Stimulated activated CD4-positive, alpha-beta T cell treated with anti-CD3 and anti-CD28 coated beads, Interleukin-15, amount 100 ng/mL, for 24 hours (primary cell): ENCODE measurements at places on chromosomes 7 and 10.
A peak's percentile ranks its signal among the peaks of the same experiment; 100 is the strongest.

DNA sequence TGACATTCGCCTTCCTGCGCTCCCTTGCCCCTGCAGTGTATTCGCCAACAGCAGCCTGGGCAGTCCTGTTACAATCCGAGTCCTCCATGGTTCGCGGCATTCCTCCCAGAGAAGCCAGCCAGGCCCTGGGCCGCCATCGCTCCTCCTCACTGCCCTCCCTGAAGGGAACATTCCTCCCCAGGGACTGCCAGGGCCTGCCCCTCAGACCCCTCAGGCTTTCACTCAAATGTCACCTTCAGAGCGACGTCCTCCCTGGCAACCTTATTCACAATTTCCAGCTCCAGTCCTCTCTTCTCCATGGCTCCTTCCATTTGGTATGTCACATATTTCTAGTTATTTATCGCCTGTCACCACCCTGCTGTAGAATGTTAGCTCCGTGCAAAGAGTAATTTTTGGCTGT lies 17.4 kb downstream of the ADAMTS14 start:
- DNase-seq = no peak

GRCh38 chr7:137862964-137863363 lies 16.2 kb upstream of the DGKI start:
- DNase-seq = no peak

GRCh38 chr7:30655096-30655970 lies 26.9 kb downstream of the CRHR2 start:
- no peak for DNase-seq

- no peak for DNase-seq
Measured at GRCh38 chr10:72932259-72933015, 22.2 kb downstream of the PLA2G12B start.

GRCh38 chr7:32036557-32036956 lies 33.6 kb downstream of the PDE1C start:
- no peak for DNase-seq

- no peak for DNase-seq
Measured at GRCh38 chr7:131365838-131366237, 38.2 kb downstream of the MKLN1 start.

DNA sequence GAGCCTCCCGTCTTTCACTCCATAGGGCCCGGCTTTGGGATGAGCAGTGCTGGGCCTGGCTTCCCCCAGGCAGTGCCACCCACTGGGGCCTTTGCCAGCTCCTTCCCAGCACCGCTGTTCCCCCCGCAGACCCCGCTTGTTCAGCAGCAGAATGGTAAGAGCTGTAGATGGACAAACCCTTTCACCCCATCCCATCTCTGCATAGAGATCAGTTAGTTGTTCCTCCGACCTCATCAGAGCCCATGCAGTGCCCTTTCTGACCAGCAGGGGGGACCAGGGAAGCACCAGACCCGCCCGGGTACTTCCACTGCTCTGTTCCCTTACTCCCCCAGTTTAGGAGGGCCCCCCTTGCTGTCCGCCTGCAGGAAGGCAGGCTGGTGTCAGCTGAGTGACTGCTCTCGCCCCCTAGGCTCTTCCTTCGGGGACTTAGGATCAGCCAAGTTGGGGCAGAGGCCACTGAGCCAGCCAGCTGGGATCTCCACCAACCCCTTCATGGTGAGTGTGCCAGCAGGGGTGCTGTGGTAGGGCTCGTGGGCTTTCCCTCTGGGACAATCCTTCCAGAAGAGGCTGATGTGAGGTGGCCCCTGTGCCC lies 9.8 kb downstream of the SAP25 start:
- peak; percentile 88 for DNase-seq

GRCh38 chr10:98644466-98644865 lies 197.7 kb upstream of the HPS1 start:
- no peak for DNase-seq

GRCh38 chr10:43667761-43668386 lies 19.2 kb upstream of the ZNF32 start:
- no peak for DNase-seq

DNA sequence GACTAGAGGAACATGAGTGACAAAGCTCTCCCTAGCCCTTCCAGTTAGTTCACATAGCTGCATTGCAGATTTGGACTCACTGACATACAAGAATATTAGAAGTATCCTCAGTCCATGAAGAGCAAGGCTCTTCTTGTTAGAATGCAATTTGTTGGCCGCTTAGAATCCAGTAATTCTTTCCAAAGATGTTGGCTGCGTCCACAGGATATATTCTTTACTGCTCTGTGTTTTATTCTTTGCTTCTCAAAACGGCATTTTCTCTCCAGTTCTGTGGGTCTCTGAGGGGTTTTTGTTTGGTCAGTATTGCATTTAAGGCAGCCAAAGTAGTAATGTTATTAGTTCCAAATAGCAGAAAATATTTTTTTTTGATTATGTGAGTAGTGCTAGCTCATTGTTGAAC lies 588.6 kb downstream of the DNAJB9 start:
- no peak for DNase-seq

- DNase-seq = no peak
Measured at GRCh38 chr7:83643739-83644138, 5.2 kb downstream of the SEMA3E start.

- DNase-seq = no peak
Measured at GRCh38 chr7:95974108-95974507, 201.8 kb downstream of the DYNC1I1 start.

DNA sequence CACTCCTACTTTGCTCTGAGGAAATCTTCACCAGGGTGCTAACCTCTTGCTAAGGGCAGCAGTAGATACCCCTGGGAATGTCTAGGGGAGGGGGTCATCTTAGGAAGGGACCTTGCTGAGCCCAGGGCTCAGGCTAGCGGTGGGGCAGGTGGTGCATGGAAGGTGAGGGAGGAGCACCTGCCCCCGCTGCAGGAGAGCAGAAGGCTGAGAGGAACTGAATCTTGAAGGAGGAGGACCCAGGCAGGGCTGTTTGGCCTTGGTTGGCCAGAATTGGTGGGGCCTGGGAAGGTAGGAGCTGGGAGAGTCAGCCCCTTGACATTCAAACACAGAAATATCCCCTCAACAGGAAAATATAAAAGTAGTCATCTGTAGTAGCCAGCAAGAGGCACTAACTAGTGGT lies 7.0 kb downstream of the CALHM3 start:
- DNase-seq = no peak

DNA sequence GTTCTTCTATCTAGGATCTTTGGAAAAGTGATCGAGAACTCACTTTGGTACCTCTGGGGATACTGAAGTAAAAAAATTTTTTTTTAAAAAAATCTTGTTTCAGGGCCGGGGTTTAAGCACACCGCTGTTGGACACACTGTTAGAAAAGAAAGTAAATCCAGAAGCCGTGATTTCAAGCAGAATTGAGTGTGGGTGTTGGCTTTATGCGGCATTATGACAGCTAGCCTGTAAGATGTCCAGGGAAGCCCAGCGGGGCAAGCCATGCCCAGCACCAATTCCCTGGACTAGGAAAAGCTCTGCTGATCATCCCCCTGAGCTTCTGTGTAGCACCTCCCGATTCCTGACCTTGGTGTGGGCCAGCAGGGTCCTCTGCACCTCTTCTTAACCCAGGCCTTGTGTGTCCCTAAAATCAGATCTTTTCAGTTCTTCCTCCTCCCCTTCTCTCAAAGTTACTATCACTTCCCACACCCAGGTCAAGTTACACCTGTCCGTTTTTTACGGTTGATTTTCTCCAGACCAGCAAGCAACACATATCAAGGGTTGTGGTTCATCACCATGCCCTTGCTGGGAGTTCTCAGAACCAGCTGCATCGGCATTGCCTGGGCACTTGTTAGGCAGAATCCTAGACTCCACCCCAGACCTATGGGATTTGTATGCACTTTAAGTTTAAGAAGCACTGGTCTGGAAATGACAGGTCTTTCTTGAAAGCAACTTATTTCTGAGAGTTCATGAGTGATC lies 205.3 kb downstream of the TAX1BP1 start:
- DNase-seq = no peak

- no peak for DNase-seq
Measured at GRCh38 chr10:120426306-120426705, 30.7 kb upstream of the PLPP4 start.

- DNase-seq = no peak
Measured at GRCh38 chr10:3494131-3494837, 290.7 kb downstream of the KLF6 start.

DNA sequence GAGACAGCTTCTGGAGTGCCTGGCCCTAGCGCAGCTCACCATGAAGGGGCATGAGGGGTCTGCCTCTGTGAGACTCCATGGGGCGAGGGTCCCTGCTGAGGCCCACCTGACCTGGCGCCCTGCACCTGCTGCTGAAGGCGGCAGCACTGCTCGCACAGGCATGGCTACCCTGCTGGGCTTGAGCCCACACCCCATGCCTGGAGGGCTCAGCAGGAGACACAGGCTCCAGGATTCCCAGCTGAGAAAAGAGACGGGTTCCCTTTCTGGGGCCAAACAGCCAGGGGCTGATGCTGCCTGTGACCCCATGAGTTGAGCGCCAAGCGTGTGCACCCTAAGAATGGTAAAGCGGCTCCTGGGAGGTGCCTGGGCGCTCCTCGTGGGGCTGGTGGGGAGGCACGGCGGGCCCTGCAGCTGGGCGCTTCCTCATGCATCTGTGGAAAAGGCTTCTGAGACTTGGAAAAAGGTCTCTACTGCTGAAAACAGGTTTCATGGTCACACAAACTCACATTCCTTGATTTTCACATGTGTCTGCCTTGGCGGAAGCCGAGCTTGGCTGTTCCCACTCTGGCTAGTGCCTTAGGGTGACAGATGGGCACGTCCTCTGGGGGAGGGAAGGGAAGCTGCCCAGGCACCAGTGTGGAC lies 233.4 kb downstream of the ZMYND11 start:
- DNase-seq = no peak

- DNase-seq = no peak
Measured at GRCh38 chr7:121603886-121604285, 207.8 kb upstream of the FAM3C start.

GRCh38 chr7:3979611-3980299 lies 678.7 kb downstream of the SDK1 start:
- no peak for DNase-seq

- DNase-seq = no peak
Measured at GRCh38 chr7:87013136-87013839, 46.2 kb downstream of the ELAPOR2 start.

DNA sequence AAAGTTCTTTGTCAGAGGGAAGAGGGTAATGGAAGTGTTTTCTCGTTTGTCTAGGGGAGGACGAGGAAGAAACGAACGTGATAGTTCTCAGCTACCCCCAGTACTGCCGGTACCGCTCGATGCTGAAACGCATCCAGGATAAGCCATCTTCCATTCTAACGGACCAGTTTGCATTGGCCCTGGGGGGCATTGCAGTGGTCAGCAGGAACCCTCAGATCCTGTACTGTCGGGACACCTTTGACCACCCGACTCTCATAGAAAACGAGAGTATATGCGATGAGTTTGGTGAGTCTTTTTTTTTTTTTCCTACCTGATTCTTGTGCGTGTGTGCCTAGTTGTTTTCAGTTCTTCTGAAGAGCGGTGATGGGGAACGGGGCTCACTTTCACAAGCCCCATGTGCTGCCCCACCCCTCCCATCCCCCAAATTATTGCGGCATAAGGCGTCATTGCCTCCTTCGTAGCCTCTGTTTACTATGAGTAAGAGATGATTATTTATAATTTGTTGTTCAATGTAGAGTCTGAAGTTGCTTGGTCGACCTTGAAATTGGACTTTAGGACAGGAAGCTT lies 98.6 kb downstream of the ARID5B start:
- DNase-seq = no peak

- no peak for DNase-seq
Measured at GRCh38 chr7:159010411-159010810, 134.3 kb downstream of the VIPR2 start.

GRCh38 chr7:101195884-101196283 lies 5.0 kb downstream of the MOGAT3 start:
- DNase-seq = no peak

- no peak for DNase-seq
Measured at GRCh38 chr10:107898392-107898791, 733.9 kb upstream of the SORCS1 start.

DNA sequence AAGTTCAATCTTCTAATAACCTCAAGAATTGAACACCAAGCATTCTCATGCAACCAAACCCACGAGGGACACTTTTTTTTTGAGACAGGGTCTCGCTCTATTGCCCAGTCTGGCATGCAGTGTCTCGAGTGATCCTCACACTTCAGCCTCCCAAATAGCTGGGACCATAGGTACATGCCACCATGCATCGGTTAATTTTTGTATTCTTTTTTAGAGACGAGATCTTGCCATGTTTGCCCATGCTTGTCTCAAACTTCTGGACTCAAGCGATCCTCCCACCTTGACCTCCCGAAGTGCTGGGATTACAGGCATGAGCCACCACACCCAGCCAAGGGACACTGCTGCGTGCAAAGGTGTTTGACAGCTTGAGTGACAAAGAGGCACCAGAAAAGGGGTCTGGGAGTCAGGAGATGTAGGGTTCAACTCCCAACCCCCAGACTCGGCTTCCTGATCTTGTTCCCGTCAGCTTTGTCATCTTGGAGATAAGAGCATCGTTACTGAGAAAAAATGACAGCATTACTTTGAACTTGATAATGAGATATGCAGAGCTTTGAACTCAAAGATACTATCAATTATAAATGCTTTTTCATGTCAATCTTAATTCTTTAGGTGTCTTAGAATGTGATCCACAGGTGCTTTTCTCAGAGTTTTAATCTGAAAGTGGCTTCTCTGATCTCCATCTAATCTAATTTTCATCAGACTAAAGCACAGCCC lies 1.6 kb upstream of the CYTH3 start:
- DNase-seq = no peak

- DNase-seq = peak; percentile 84
Measured at GRCh38 chr10:127906548-127907377, at the start of gene PTPRE. Gene PTPRE (plus strand): TSS chr10:127907103. CDS start chr10:128040882, 133,779 bp downstream.

DNA sequence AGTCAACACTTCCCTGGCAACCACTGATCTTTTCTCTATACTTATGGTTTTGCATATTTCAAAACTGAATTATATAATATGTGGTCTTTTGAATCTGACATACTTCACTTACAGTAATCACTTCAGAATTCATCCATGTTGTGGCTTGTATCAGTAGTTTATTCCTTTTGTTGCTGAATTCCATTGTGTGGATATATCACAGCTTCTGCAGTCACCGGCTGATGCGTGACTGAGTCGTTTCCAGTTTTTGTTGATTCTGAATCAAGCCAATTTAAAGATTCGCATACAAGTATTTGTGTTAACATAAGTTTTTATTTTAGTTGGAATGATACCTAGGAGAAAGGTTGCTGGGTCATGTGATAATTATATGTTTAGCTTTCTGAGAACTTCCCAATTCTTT lies 672.5 kb upstream of the ANKRD30A start:
- DNase-seq = no peak

DNA sequence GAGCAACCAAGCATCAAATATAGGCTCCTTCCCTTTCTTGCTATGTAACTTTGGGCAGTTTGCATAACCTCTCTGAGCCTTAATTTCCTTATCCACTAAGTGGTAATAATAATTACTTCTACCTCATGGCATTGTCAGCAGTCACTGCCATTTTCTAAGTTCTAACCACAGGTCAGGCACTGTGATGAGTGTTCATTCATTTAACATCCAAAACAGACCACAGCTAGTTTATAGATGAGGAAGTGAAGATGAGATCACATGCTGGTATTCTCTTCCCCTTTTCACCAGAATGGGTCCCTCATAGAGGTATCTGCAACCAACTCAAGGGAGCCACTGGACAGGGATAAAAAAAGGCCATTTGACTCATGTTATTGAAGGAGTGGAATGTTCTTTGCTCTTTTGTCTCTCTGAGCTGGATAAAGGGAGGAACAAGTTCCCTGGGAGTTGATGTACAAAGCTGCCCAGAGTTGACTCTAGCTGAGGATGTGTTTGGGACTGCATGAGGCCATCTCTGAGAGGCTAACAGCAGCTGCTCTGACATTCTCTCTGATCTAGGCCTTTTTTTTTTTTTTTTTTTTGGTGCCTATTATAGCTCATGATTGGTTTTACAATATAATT lies 65.0 kb downstream of the DNAJC12 start:
- DNase-seq = no peak

- peak; percentile 48 for DNase-seq
Measured at GRCh38 chr7:65251851-65252620, 121.6 kb upstream of the ZNF92 start.
